ENCODE measurements at places on chromosomes 1 and 21. TPM values are rescaled to one million over a fixed set of nuclear protein-coding genes. Genes with fewer than 3 reads are reported as not detected.

Gene CSMD2
- total RNA-seq = not detected

Gene RGSL1
- total RNA-seq = not detected

DNA sequence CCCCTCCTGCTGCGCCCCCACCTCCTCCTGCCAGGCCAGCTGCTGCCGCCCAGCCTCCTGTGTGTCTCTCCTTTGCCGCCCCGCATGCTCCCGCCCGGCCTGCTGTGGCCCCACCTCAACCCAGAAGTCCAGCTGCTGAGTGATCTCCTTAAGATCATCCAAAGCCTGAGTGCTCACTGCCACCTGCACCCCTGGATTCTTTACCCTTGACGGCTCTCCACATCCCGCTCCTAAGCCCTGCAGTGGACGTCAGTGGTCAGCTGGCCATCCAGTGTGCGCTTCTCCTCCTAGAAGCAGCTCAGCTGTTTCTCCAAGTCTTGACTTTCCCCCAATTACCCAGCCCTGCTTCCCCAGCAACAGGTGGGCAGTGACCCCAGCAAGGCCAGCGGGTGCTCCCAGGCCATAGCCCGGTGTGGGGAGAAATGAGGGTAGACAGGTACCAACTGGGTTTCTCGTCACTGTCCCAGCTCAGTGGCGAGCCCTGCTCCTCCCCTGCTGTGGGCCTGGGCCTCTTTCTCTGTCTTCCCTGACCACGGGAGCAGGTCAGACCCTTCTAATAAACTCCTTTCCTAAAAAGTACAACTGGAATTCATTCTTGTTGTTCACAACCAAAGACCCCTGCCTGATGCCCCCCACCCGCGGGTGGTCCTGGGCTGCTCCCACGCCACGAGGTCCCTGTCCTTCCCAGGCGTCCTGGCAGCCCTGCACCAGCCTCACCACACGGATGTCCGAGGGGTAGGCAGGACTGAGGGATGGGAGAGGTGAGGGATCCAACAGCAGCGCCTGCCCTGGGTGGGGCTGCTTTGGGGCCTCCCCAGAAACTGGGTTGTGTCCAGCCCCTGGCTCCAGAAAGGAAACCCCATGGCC is 1.4 kb downstream of the KRTAP10-7 start:
- H3K4me3 ChIP-seq = no peak overlapping the region
- no peaks in the 10 kb centered on the region for H3K27me3 ChIP-seq

GRCh38 chr1:55552636-55553035 is 337.5 kb upstream of the USP24 start:
- H3K27me3 ChIP-seq = no peaks in the 10 kb centered on the region
- no peak overlapping the region for H3K27ac ChIP-seq

All from CD4-positive, alpha-beta T cell (primary cell).